ENCODE measurements at places on chromosomes 7 and 10.

GRCh38 chr7:148050492-148051158 lies 539.9 kb upstream of the C7orf33 start:
- no peak for DNase-seq

GRCh38 chr7:4849390-4849789 lies 12.4 kb downstream of the PAPOLB start:
- DNase-seq = no peak

DNA sequence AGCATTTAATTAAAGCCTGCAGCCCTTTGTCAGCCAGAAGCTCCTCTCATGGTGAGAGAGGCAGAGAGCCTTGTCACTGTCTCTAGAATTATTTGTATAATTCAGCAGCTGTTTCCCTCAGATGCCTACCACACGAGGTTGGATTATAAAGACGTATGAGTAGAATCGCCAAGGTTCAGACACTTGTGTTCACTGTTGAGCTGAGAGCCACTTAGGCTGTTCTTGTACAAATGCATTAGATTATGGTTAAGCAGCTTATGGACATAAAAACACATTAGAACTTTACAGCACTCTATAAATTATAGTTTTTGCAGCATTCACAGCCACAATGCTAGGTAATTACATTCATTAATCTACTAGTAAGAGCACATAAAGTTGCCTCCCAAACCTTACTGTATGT lies 282.6 kb downstream of the AUTS2 start:
- DNase-seq = no peak

DNA sequence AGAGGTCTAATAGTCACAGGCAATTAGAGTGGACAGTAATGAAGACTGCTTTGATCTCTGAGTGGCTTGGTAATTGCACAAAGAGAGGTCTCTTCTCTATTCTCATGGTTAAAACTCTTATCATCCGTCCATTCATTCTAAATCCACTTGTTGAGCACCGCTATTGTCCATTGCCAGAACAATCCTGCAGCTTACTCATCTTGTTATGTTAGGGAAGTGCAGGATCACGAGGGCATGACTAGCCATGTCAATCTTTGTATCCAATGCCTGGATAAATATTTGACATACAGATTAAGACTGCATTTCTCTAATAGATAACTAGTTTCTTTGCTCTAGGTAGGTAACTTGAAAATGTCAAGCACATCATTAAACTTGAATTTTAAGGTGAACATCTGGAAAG lies 14.9 kb downstream of the SFTPD start:
- DNase-seq = no peak

DNA sequence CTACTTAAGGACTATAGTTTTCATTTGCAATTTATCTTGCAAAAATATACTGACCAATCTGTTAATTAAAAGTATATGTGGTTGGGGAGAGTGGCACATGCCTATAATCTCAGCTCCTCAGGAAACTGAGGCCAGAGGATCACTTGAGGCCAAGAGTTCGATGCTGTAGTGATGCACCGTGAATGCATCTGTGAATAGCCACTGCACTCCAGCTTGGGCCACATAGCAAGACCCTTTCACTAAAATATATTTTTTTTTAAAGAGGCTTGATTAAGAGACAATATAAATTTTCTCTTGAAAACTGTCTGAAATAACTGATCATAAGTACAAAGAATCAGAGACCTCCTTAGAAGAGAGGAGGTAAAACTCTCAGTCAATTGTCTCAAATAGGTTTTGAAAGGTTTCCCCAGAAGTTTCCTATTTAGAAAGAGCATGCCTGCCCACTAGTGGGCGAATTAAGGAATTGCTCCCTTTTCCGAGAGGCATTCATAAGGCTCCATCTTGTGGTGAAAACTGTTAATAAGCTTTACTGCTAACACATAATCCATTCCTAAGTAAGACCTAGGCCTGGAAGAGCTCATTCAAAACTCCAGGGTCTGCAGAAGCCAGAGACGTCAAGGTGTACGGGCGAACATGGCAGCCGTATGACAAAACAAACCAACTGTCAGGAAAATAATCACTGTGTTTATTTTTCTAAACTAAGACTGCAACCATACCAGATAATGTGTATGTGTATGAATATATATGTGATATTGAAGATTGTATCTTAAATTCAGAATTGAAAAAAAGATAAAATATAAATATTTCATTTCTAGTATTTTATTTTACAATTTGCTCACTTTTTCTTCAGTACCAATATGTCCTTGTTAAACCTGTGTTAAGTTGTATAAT lies 6.8 kb upstream of the TAS2R40 start:
- peak; percentile 19 for DNase-seq

DNA sequence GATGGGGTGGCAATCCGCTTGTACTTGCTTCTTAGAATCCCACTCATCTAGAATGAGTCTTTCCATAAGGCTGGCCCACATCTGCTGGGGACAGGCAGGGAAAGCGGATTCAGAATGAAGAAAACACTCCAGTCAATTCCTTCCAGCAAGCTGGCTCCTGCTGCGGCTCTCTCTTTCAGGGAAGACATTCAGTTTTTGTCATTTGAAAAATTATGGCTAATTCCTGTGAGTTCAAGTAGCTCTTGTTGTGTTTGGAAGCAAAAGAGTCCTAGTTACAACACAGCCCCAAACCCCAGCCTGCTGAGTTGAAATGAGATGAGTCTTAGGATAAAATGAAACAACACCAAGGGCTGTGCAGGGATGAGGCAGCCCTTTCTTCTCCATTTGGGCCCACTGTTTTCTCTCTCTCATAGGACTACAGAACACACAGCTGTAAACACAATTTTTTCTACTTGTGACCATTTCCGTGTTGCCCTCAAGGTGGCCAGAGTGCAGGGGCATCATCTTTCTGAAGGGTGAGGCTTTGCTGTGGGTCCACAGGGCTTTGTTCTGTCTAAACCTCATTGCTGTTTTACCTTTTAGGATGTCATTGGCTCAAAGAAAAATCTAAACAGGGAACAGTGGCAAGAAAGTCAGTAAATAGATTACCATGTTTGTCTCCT lies 90.8 kb upstream of the EEPD1 start:
- no peak for DNase-seq

- no peak for DNase-seq
These were observed 91.3 kb upstream of the ANK3 start for GRCh38 chr10:60480865-60481563.

GRCh38 chr10:71805776-71806703 lies 32.7 kb upstream of the VSIR start:
- no peak for DNase-seq

- DNase-seq = no peak
These were observed 636.2 kb upstream of the LRRN3 start for GRCh38 chr7:110454713-110455112.

GRCh38 chr10:13272164-13272571 lies 27.7 kb downstream of the PHYH start:
- DNase-seq = no peak

GRCh38 chr7:7156663-7157062 lies 25.7 kb upstream of the C1GALT1 start:
- DNase-seq = no peak

DNA sequence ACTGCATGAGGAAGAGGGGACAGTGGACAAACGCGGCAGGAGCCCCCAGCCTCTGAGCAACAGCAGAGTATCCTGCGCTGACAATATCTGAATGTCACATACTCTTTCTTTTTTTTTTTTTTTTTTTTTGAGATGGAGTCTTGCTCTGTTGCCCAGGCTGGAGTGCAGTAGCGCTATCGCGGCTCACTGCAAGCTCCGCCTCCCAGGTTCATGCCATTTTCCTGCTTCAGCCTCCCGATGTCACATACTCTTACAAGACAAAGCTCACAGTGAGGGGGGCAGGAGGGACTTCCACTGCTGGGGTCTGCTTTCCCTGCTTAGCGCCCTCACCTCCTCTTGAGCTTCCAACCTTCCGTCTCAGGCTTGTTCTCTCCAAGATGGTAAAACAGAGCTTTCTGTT lies 51.2 kb upstream of the TNS3 start:
- DNase-seq = no peak

DNA sequence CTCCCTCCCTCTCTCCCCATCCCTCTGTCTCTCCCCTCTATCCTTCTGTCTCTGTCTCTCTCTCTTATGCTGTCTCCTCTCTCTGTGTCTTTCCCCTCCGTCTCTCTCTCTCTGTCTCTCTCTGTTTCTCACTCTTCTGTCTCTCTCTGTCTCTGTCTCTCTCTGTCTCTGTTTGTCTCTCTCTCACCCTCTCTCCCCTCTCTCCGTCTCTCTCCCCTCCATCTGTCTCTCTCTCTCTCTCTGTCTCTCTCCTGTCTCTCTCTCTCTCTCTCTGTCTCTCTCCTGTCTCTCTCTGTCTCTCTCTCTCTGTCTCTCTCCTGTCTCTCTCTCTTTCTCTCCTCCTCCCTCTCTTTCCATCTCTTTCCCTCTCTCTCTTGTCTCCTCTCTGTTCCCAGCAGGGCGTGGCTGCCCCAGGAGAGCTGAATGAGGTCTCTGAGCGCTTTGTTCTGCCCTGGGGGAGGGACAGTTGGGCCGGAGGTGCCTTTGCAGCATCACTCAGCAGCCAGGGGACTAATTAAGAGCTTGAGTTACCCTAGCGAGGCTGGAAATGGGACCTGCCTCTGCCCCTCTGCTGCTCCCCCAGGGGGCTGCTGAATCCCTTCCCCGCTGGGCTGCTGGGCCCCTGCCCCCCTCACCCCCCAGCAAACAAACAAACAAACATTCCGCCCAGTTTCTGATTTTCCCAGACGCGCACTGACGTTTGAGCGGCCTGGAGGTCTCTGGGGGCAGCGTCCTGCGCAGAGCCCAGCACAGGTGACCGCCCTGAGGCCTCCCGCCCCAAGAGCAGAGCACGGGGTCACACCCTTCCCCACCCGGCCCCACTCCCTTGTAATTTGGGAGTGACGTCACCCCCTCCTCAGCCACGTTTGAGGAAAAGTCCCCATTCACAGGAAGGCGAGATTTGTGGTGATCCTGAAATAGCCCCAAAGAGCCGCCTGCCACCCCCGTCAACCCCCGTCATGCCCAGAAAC lies 68.1 kb downstream of the PDGFA start:
- DNase-seq = no peak

DNA sequence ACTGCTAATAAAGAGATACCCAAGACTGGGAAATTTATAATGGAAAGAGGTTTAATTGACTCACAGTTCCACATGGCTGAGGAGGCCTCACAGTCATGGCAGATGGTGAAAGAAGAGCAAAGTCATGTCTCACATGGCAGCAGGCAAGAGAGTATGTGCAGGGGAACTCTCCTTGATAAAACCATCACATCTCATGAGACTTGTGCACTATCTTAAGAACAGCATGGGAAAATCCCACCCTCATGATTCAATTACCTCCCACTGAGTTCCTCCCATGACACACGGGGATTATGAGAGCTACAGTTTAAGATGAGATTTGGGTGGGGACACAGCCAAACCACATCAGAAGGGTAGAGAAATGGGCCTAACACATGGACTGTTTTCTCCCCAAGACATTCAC lies 156.3 kb downstream of the CCDC71L start:
- DNase-seq = no peak

- DNase-seq = no peak
These were observed 12.0 kb upstream of the DHTKD1 start for GRCh38 chr10:12056748-12057147.

DNA sequence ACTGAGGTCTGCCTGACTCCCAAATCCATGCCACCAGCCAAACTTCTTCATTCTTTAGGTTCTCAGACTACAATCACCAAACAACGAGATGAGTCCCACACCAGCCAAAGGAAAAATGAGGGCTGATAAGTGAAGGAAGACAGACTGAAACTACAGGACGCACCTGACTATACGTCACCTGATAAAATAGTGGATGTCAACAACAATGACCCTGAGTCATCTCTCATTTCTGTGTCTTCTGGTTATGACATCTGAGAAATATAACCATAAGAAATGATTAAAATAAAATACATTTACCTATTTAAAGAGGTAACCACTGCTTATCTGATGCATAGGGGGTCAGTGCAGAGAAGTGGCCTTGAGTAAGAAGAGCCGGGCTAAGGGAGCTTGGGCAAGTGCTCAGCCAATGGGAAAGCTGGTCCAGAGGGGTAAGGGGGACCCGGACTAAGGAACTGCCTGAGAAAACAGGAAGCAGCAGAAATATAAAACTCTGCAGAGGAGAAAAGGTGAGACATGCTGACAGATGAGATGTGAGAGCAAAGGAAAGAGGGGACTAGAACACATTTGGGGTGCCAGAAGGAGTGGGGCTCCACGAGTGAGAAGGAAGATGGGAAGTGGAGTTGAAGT lies 51.8 kb downstream of the HIPK2 start:
- no peak for DNase-seq

DNA sequence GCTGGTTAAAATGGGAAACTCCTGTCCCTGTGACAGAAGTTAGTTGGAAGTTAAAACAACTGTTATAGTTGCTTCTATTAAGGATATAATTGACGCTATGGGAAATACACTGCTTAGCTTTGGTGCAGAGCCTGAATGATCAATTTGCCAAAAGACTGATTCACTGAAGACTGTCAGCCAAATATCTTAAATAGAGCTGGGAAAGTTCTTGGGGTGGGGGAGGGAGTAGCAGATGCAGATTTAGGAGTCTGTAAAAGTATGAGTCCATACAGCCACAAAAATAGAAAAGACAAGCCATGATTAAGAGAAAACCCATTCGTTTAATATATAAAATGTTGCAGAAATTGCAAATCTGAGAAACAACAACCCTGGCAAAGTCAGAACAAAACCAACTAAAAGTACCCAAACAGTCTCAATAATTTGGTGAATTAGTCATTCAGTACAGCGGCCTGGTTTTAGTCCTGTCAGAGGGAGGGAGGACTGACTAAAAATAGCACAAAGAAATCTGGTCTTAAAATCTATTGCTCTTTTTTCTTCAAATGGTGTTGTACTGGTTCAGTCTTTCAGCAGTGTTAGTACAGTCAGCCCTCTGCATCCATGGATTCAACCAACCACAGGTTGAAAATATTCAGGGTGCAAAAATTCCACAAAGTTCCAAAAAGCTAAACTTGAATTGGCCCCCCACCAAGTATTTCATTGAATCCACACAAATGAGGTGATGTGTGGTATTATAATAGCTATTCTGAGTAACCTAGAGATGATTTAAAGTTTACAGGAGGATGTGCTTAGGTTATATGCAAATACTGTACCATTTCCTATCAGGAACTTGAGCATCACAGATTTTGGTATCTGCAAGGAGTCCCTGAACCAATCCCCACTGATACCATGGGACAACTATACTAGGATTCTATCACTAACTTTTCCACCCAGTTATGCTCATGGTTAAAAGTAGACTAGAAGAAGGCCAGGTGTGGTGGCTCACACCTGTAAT lies 30.0 kb downstream of the STK17A start:
- no peak for DNase-seq

DNA sequence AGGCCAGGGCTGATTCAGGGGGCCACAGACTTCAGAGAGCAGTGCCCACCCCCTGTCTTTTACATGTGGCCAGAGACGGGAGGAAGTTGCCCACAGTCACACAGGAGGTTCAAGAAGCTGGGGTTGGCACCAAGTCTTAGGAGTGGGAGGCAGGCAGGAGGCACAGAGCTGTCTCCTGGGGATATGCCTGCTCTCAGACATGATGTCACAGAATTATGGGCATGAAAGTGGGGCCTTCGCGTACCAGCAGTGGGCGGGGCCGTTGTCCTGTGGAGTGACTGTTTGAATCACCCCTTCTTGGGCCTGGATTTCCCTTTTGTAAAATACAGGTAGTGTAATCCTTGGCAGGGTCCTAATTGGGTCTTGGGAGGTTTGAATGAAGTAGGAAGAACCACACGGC lies 81.2 kb upstream of the PPIF start:
- DNase-seq = no peak

Data from activated T-cell treated with anti-CD3 and anti-CD28 coated beads for 48 hours (primary cell).